ENCODE measurements at places on chromosomes 6 and 20.

GRCh38 chr6:141464490-141464889, 668.2 kb upstream of the GJE1 start:
- DNase-seq = no peak

DNA sequence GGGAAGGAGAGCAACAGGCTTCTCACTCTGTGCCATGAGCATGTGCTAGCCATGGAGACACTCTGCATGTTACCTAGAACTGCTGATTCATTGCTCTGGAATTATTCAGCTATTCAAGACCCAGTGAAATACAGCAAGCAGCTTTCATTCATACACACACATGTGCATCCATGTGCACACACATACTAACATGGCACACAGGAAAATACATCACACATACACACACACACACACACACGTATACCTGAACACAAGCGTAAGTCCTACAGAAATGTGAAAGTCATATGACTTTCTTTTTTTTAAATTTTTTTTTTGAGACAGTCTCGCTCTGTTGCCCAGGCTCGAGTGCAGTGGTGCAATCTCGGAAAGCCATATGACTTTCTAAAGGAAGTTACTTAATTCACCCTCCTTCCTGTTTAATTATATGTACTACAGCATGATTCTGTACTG, 108.2 kb upstream of the NFATC2 start:
- DNase-seq = no peak

- no peak for DNase-seq
These were observed 494.3 kb downstream of the EPM2A start for GRCh38 chr6:145241039-145241438.

DNA sequence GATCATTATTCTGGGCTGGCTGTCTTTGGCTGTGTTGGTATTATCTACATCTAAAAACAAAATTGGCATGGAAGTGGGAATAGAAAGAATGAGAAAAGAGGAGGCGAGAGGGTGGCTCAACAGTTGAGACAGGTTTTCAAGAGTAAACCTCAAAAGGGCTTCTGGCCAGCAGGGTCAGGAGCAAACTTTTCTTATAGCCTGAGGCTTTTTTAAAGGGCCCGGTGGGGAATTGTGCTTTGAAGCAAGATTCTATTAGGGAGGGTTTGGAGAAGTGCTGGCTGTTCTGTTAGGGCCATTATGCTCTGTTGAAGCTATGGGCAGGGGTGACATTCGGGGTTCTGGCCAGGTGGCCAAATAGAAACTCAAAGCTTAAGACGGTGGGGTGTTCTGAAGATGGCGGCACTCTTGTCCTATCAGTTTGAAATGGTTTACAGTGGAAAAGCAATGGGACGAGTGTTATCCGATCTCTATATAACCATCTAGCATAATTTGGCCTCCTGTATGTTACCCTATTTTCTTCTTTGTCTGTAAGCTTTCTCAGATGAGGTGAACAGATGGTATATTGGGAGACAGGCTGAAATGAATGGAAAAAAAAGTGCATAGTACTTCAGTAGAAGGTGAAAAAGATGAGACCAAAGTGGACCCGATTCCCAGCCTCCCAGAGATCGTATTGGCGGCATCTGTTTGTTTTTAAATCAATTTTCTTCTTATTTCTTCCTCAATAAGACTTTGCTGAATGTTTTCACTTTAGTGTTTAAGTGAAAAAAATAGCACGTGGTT, 132.1 kb upstream of the CNR1 start:
- no peak for DNase-seq

GRCh38 chr20:47315339-47316056, 41.0 kb downstream of the ZMYND8 start:
- no peak for DNase-seq

DNA sequence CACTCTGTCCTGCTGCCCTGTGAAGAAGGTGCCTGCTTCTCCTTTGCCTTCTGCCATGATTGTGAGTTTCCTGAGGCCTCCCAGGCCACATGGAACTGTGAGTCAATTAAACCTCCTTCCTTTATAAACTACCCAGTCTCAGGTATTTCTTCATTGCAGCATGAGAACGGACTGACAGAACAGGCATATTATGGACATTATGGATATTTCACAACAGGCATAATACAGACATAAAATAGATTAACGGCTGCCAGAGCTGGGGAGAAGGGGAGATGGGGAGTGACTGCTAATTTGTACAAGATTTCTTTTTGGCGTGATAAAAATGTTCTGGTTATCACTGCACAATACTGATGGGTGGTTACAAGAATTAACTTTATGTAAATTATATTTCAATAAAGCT, 29.4 kb downstream of the TRPC4AP start:
- DNase-seq = no peak

DNA sequence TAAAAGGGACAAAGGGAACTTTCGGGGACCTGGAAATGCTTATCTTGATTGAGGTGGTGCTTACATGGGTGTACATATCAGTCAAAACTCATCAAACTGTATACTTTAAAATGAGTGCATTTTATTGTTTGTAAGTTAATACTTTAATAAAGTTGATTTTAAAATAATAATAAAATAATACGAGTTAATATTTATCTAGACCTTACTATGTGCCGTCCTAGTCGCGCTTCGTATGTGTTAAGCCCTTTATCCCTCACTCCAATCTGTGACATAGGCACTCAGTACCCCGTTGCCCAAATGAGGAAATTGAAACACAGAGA, 47.5 kb downstream of the PDYN start:
- DNase-seq = no peak

DNA sequence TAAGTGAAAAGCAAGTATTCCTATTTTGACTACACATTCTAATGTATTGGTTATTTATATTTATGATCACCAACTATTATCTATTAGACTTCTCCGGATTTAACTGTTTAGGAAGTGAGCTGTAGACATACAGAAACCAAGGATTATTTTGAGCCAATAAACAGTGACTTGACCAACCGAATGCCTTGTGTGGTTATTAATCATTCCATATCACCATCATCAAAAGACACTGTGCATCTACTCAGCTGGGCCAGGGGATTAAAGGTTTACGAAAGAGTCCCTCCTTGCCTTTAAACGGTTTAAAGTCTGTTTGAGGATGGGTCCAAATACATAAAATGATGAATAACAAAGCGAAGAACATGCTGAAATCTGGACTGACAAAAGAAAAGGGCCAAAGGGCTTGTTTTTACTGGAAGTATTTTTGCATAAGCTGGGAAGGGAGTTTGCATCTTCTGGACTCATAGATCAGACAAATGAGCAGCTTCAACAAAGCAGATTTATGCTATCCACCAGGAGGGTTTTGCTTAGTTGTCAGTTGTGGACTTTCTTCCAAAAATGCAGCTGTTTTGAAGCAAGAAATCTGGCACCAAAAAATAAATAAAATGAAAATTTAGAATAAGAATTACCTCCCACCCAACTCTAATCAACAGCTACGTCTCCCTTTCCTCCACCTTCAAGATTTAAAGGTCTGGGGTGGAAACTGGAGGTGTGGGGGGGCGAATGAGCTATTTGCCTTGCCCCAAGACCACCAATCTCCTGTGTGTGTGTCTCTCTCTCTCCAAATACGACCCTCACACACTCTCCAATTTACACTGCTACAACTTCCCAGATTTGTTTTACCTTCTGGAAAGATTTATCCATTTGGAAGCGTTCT, 33.6 kb upstream of the ID4 start:
- DNase-seq = no peak

GRCh38 chr6:113654396-113654795, 202.7 kb upstream of the MARCKS start:
- DNase-seq = no peak

DNA sequence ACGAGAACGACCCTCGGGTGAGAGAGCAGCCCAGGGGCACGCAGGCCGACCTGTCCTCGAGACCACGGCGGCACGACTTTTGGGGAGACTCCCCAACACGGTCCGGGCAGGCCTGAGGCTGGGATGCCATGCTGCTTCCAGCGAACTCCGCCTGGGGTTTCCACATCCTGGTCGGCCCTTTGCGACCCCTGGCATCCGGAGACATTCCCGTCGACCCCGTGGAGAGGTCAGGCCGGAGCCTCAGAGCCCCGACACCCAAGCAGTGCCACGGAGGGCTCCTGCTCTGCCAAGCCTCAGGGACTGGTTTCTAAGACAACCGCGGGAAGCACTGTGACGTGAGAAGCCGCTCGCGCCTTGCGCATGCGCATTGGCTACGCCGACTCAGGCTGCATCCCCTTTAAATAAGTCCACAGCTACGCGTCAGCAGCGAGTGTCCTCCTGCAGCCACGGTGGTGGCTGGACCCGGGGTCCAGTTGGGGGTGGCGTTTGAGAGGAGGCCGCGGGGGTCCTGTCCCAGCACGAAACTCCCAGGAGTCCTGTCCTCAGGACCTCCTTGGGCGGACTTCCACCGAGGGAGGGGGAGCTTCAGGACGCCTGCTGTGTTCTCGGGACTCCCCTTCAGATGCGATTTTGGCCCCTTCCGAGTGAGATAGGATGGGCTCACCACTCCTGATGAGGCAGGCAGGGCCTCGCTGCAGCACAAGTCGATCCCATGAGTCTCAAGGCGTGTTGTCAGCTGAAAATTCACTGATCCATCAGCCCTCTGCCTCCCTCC, 1089.3 kb upstream of the DEFB115 start:
- DNase-seq = no peak

- DNase-seq = no peak
These were observed 54.3 kb downstream of the SLC22A23 start for GRCh38 chr6:3402310-3403237.

- no peak for DNase-seq
These were observed 708.3 kb downstream of the HDGFL1 start for GRCh38 chr6:23277521-23278179.

DNA sequence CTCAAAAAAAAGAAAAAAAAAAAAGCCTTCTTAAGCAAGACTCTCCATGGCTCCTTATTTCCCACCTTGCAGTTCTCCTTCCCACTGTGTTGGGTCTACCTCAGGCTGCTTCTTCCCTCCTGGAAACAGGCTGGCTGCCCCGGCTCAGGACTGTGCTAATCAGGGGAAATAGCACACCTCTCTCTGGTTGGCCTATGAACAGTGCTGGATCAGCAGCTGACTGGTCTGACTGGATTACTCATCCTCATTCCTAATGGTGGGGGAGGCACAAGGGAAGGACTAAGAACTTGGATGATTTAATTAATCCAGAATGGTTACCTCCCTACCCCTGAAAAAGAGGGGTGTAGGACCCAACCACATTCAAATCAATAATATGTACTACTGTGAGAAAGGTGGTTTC, 3.9 kb upstream of the SRSF3 start:
- no peak for DNase-seq

- no peak for DNase-seq
These were observed 73.0 kb downstream of the EYA2 start for GRCh38 chr20:46967646-46968045.

GRCh38 chr20:17430125-17430950, 100.8 kb downstream of the BFSP1 start:
- no peak for DNase-seq

DNA sequence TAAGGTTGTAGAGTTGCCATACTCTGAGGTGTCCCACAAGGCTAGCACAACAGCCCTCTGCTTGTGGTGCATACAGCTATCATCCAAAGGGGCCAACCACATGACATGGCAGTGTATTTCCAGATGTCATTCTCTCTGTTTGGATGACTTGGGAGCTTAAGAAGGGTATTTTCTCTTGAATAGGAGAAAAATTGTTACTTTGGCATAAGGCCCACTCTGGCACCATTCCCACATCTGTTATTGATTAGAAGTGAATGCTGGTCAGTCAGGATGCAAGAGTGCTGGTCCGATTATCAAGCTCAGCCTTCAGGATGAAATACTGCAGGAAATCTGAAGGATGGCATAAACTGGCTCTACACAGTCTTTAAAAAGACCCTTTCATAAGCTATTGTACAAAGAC, 83.6 kb upstream of the C20orf144 start:
- no peak for DNase-seq

DNA sequence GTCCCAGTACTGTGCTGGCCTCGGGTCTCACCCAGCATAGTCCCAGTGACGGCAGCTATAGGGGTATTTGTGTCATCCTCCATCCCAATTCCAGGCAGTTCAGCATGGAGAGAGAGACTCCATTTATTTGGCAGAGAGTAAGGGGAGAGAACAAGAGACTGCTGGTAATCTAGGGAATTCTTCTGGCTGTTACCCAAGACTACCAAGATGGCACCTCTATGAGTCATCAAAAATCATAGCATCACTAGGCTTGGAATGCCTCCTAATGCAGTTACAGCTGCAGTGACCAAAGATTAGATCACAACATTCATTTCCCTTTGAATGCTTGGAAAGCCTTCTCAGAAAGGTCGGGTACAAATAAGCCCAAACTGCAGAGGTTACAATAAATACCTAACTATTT, 660.4 kb upstream of the FLRT3 start:
- no peak for DNase-seq

- DNase-seq = no peak
These were observed 131.1 kb upstream of the PDE10A start for GRCh38 chr6:165794179-165794601.

DNA sequence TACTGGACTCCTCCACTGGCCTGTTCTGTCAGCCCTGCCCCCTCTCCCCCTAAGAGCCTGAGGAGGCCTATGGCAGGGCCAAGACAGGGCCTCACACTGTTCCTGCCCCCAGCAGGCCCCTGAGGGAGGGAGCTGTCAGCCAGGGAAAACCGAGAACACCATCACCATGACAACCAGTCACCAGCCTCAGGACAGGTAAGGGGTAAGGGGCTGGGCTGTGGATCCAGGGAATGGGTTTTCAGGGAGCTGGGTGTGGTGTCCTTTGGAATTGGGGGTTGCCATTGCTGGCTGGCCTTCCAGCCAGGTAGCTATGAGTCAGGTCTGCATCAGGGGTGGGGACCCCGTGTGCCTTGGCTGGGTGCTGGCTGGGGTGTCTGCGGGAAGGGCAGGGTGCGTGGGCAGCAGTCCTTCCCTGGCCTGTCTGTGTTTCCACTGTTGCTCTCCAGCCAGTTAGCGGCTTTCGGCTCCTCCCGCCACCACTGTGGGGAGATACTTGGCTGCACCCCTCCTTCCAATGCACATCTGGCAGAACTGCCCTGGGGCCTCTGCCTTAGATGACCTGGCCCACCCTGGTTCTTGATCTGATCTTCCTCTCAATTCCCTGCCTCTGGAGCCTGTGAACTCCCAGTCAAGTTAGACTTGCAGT, 3.9 kb downstream of the SLC29A1 start:
- no peak for DNase-seq

- no peak for DNase-seq
These were observed 44.3 kb upstream of the SLC4A11 start for GRCh38 chr20:3283222-3283820.

DNA sequence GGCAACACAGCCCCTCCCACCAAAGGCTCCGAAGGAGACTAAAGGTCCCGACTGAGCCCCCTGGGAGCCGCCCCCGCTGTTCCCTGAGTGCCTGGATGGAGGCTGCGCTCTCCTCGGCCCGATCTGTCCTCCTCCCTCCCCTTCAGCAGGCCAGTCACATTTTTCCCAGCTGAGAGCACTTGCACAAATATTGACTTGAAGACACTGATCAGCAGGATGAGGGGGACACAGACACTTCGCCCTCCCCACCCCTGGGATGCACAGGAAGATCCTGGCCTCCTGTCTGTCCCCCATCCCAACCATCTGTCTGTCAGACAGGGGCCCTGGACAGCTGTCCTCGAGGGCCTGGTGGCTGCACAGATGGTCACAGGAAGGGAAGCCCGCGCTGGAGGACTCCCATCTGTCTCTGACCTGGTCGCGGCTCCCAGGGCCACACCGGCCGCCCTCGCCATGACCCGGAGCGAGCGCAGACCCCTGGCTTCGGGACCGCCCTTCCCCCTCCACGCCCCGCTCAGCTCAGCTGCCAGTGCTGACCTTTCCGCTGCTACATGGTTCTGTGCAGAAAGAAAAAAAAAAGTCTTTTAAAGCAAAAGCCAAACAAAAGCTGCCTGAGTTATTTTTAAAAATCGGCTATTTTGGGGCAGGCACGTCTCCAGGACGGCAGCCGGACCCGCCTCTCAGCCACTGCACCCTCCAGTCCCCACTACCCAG, 11.1 kb downstream of the LAMA5 start:
- DNase-seq = no peak
